Liver (tissue), 10 donors: ENCODE measurements at places on chromosomes 5 and 9. TPM values are rescaled to one million over a fixed set of nuclear protein-coding genes. Genes with fewer than 3 reads are reported as not detected.

- DNase-seq, result no peak
These were observed 48.5 kb downstream of the OLFM1 start for GRCh38 chr9:135135929-135136315.

DNA sequence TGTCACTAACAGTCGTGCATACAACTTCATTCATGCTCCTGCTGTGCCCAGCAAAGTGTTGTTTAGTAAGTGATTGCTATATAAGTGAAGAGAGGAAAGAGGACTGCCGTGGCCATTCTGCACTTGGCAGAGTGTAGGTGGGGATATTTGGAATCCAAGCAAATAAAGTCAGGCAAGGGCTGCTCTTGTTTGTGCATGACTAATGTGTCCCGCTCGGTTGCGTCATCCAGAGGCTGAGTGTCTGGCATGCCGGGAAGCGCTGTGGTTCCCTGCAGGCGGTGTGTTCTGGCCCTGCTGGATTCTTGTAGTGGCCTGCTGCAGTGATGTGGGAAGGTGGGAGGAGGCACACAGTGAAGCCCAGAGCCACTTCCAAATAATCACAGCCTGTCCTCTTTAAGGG, 136.9 kb upstream of the ANKH start:
- DNase-seq, result peak; percentile 55

Gene SLC36A3
- not detected for total RNA-seq

- DNase-seq, result no peak
These were observed 355.6 kb upstream of the DAB2 start for GRCh38 chr5:39780347-39780746.

Gene PCDH12
- 4.9 TPM for total RNA-seq

GRCh38 chr9:122402403-122402871, 31.6 kb downstream of the PTGS1 start:
- DNase-seq, result no peak

Gene IL7R
- 5.4 TPM for total RNA-seq

Gene GRHPR
- 524 TPM for total RNA-seq

Gene PCDHB12
- total RNA-seq, result 0.33 TPM

GRCh38 chr5:136065588-136065987, 36.8 kb downstream of the TGFBI start:
- DNase-seq, result no peak

DNA sequence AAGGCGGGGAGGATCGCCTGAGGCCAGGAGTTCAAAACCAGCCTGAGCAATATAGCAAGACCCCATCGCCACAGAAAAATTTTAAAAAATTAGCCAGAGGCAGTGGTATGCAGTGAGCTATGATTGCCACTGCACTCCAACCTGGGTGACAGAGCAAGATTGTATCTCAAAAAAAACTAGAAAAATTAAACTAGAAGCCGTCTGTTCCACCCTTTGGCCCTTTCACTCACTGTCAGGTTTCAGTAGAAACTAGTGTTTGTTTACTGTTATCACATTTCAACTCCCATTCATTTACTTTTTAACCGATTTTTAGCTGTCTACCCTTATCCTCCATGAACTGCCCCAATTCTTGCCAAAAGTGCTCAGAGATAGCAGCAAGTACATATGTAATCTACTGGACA, 8.3 kb downstream of the UGCG start:
- no peak for DNase-seq

GRCh38 chr9:97900103-97900737, 22.1 kb downstream of the TRMO start:
- no peak for DNase-seq

GRCh38 chr9:133528001-133528875, 3.5 kb upstream of the MYMK start:
- DNase-seq, result no peak

Gene INSL4
- not detected for total RNA-seq

Gene FXN
- total RNA-seq, result 17.2 TPM

DNA sequence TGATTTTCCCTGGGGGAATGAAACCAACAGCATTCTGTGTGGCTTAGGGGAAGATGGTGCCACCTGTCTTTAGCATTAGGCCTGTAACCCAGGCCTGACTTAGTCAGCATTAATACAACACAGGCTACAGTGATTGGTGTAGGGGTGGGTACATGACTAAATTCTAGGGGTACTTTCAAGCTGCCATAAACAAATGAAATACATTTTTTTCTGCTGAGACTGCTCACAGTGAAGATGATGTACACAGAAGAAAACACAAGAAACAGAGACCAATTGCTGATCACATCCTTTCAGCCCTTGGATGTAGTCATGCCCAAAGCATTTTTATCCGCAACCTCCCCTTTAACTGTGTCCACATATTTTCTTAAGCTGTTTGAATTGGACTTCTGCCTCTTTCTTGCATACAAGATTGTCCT, 527.2 kb downstream of the KCTD16 start:
- no peak for DNase-seq

DNA sequence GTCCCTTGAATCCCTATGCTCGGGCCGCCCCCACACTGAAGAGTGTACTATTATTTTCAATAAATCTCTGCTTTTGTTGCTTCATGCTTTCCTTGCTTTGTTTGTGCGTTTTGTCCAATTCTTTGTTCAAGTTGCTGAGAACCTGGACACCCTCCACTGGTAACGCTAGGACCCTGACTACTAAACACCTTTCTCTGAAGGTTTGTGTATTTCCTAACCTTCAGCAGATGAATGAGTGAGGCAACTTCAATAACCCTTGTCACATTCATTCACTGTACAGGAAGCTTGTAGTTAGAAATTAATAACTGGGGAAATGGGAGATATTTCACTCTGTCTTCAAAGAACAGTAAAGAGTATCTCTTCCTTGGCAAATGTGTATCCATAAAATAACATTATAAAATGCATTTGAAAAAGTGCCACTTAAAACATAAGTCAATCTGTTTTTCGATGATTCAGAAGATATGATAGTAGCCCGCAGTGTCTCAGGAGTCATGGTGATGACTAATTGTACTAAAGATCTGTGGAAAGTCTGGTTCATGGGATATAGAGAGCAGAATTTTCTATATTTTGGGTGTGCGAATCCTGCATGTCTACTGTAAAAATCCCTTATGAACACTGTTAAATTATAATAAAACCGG, 43.2 kb upstream of the ANKH start:
- DNase-seq, result no peak

Gene C5orf58
- total RNA-seq, result not detected

- no peak for DNase-seq
These were observed 75.8 kb downstream of the INIP start for GRCh38 chr9:112642126-112642525.

DNA sequence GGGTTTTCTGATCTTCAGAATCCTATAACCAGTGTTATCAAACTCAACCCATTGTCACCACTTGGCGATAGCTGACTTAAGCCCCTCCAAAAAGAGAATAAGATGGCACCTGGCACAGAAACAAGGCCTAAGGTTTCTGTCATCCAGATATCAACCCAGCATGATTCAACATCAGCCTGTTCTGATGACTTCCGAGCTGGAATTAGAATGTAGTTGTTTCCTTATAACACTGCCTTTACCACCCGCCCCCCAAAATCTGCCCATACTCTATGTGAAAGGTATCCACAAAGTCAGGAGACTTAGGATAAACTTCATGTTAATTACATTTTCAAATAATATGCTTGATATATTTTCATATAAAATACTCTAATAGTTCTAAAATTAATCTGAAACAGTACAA, 5.2 kb downstream of the KLF9 start:
- DNase-seq, result no peak

Gene ENG
- total RNA-seq, result 23.5 TPM

DNA sequence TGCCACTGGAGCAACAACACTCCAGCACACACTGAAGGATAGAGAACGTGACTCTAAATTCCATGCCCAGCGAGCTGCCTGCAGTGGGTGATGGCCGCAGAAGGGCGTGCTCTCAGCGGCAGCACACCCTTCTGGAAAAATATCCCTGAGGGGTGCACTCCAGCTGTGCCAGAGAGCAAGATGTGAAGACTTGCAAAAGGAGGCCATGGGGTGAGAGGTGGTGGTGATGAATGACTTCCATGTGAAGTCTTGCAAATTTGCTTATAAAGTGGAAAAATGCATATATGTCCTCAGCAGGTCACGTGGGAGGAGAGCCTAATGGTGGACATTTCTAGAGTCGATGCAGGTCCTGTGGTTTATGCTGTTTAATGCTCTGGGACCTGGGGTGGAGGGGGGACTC, 39.8 kb upstream of the COL5A1 start:
- DNase-seq, result no peak

- DNase-seq, result no peak
These were observed 225.2 kb downstream of the WDR70 start for GRCh38 chr5:37604290-37604689.

DNA sequence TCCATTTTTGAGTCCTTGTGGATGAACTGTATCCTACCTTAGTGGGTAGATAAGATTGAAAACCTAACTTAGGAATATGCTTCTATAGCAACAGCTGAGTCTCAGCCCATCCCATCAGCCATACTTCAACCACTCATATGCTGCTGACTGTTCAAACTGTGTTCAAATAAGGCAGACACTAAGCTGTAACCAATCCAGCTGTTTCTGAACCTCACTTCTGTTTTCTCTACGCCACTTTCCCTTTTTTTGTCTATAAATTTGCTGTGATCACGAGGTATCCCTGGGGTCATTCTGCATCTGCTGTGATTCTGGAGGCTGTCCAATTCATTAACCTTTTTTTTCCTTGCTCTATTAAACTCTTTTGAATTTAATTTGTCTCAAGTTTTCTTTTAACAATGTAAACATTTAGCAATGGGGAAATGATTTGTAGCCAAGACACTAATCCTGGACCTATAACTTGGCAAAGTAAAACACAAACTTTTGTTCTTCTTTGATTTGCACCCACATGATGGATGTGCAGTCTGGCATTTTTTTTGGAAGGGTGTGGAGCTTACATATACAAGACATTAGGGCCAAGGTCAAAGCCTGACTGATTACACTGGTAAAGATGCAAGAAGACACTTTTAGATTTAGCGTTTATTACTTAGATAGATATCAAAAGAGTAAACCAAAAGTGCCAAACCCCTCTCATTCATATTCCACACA, 14.9 kb upstream of the SCGB3A2 start:
- DNase-seq, result no peak

Gene NOTCH1
- 9.4 TPM for total RNA-seq

Gene LCN1
- total RNA-seq, result not detected

Gene ZNF608
- total RNA-seq, result 7.6 TPM

GRCh38 chr5:134252671-134253070, 26.8 kb upstream of the PPP2CA start:
- no peak for DNase-seq

- no peak for DNase-seq
These were observed 613.7 kb upstream of the CDH18 start for GRCh38 chr5:20601678-20602100.

GRCh38 chr5:58458141-58458742, 1.6 kb downstream of the PLK2 start:
- DNase-seq, result no peak

DNA sequence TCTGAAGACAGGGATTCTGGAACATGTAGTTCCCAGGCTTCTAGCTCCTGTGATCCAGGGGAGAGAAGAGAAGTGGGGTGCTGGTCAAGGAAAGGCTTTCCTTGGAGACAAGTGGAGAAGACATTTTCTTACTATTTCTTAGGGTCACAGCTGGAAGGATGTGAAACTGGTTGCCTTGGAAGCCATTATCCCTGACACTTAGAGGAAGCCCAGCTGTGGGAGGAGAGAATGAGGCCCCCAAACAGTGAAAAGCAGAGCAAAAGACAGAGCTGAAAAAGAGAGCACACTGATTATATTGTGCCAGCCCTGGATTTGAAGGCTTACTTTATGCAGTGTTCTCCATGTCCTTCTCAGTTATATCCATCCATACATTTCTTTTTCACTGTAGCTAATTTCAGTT, 17.5 kb upstream of the SHB start:
- DNase-seq, result no peak

Gene ADGRD2
- total RNA-seq, result not detected

Gene S100Z
- 0.33 TPM for total RNA-seq

Gene ITGA1
- total RNA-seq, result 187 TPM

DNA sequence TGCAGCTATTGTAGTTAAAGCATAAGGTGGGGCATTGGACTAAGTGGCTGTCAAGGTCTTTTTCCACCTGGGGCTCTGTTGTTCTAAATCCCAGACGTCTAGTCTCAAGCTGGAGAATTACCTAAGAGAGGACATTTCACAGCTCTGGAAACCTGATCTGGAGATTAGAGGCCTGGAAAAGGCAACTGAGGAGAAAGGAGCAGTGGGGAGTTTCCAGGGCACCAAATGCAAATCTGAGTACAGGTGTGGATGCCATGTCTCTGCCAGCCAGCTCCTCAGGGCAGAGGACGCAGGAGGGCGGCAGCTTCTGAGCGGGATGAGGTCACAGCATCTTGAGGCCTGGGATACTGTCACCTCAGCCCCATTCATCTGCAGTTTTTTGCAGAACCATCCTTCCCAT, 65.2 kb downstream of the PPARGC1B start:
- no peak for DNase-seq

Gene SNCB
- total RNA-seq, result not detected

Gene FOXD4L3
- not detected for total RNA-seq

DNA sequence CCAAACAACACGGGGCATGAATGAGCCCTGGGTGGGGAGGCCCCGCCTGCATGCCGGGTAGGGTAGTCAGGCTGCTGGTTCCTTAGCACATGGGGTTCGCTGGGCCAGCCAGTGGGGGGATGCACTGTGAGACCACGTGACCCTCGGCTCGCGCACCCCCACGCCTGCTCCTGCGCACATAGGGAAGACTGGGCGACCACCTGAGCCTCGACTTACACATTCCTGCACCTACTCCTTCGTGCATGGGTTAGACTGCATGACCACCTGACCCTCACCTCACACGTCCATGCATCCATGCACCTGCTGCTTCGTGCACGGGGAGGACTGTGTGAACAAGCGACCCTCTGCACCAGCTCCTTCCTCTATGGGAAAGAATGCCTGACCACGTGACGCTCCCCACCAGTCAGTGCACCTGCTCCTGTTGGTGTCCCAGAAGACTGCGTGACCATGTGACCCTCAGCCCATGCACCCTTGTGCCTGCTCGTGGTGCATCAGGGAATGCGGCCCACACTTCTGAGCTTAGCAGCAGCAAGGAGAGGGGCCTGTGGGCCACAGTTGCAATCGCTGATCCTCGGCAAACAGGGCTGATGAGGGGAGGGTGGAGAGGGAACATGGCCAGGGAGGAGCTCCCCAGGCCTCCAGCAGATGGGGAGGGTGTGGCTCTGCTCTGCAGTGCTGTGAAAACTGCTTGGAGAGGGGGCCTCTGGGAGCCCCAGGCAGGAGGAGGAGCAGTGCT, 18.1 kb downstream of the LPCAT1 start:
- DNase-seq, result no peak

Gene PCDHA12
- total RNA-seq, result not detected

GRCh38 chr9:98057138-98057799, 737 bp downstream of the NANS start:
- no peak for DNase-seq
